ENCODE measurements at places on chromosomes 2 and 18.

DNA sequence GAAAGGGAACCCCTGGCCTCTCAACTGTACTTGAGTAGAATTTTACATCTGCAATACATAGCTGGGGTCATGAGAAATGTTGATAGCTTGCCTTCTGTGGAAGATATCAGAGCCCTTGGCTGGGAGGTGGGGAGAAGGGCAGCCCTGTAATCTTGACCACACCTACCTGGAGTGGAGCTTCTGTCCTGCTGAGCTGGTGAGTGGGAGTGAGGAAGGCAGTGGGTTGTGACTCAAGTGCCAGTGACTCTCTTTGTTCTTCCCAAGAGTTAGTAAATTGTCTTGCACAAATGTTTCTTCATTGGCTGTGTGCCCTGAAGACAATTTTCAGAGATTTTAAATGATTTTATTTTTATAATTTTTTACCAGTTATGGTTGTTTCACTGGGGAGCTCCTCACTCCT is 277.3 kb downstream of the MBD5 start:
- no peak for DNase-seq

DNA sequence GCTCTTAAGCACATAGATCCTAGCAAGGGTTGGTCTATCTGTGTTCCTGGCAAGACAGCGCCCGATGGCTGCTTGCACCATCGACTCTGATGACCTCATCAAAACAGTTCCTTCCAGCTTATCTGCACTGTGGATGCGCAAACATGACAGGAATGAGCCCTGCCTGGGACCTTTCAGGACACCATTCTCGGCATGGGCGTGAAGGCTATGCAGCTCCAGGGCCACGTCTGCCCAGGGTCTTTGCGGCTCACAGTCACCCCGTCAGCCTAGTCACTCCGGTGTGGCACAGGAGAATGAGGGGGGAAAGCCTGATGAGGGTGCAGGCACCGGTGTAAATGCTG is 147.8 kb upstream of the TWIST2 start:
- DNase-seq, result no peak

- no peak for DNase-seq
These were observed 118.9 kb downstream of the CCDC102B start for GRCh38 chr18:68916734-68917133.

GRCh38 chr18:62651276-62652056 is 63.9 kb upstream of the PHLPP1 start:
- no peak for DNase-seq

DNA sequence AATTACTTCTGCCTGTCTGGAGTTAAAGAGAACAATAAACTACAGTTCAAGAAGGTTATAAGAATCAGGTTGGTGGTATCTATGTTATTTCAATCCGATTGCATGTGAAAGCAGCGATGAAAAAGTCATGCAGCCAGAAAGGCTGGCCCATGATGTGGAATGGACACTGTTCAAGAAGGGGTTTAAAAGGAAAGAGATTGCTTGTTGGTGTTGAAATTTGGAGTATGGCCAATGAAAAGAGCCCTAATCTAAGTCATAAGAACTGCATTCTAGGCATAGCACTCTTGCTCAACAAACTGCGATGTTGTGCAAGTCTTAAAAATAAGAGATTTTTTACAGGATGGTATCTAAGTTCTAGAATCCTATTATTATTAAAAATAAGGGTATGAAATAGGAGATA is 61.3 kb downstream of the EFEMP1 start:
- DNase-seq, result no peak

DNA sequence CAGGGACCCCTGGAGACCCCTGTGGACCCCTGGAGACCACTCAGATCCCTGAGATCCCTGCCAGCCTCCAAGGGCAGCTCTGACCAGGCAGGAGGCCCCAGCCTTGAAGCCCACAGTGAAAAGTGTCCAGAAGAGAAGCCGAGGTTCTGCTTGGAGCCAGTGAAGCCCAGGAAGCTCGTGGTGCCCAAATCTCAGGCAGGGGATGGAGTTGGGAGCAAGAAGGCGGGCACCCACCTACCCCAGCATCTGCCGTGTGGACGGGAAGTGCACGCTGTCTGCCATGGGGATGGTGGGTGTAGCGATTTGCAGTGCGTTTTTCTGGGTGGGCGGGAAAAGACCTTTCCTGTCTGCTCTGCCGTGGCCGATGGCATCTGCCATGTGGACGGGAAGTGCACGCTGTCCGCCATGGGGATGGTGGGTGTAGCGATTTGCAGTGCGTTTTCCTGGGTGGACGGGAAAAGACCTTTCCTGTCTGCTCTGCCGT is 120.6 kb upstream of the CTDP1 start:
- DNase-seq, result no peak

GRCh38 chr2:222652491-222653255 is 3.2 kb downstream of the FARSB start:
- no peak for DNase-seq

DNA sequence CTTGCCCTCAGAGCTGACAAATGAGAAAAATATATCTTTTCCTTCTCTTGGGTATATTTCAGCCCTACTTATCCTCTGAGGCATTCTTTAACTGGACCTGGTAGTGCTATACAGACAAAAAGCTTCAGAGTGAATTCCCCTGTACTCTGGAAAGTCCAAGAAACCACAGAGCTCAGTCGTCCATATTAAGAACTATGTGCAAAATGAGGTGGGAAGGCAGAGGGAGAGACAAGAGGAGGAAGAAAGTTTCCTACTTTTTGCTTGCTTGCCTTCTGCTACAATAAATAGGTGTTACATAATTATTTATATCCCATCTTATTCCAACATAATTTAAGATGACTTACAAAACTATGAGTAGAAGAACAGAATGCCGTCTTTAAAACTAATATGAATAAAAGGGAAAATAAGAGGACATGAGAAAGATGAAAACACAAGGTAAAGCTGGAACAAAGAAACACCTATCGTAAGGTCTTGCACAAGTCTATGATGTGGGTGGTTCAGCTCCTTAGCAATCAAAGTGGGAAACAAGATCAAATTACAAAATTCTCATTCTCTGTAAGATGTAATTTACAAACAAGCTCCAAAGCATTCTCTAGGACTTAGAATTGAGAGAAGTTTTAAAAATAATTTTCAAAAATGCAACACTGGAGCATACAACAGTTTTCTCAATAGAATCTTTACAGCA is 97.9 kb downstream of the BAZ2B start:
- no peak for DNase-seq

DNA sequence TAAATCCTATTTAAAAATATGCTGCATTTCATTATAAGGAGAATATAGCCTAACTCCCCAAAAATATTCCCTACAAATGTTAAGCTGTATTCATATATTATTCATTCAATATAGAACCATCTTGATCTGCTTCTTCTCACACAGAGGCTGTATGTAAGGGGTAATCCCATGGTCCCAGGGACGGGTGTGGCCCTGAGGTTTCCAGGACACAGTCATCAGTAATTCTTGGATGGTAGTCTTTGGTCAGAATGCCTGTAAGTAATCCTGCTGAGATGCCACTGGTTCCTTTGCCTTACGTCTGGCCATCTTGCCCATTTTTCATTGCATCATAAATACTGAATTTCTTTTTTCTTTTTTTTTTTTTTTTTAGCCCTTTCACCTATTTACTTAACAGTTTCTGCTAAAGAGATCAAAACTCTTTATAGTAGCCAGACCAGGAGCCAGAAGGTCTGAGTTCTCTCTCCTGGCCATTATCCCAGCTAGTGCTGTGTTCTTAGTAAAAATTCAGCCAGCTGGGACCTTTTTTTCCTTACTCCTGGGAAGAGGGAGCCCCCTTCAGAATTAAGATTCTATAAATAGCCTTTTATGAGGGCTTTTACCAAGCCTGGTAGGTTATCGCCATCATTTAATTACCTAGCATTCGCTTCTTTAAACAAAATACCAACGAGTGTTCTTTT is 134.9 kb downstream of the SOX11 start:
- no peak for DNase-seq

All from stimulated activated CD4-positive, alpha-beta T cell treated with anti-CD3 and anti-CD28 coated beads, TNF-alpha, amount 100 ng/mL, for 48 hours (primary cell).